Esophagus mucosa (tissue), 1 donor: ENCODE measurements at places on chromosomes 6 and 20.

- ATAC-seq = no peak
Measured at GRCh38 chr20:37878835-37879599, 23.9 kb upstream of the VSTM2L start.

DNA sequence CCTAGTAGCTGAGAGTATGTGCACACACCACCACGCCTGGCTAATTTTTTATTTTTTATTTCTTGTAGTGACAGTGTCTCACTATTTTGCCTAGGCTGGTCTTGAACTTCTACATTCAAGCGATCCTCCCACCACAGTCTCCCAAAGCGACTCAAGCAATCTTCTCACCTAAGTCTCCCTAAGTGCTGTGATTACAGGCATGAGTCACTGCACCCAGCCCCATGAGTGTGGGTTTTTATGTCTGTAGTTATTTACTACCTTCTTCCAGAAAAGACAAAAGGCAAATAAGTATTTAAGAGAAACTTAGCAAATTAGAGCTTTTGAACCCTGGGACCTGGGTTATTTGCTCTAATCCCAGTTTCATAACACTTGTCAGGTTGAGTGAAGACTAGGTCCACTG, 92.3 kb upstream of the HCRTR2 start:
- ATAC-seq = no peak

GRCh38 chr20:18009116-18009515, 40.3 kb downstream of the MGME1 start:
- no peak for ATAC-seq

- no peak for ATAC-seq
Measured at GRCh38 chr6:70375882-70376281, 37.4 kb upstream of the FAM135A start.

- no peak for ATAC-seq
Measured at GRCh38 chr6:20686142-20686541, 151.9 kb downstream of the CDKAL1 start.

GRCh38 chr20:1929460-1929859, 34.3 kb downstream of the SIRPA start:
- no peak for ATAC-seq

- peak; percentile 48 for ATAC-seq
Measured at GRCh38 chr20:48189181-48189580, 403.9 kb upstream of the SULF2 start.

GRCh38 chr6:75257343-75258087, 13.9 kb upstream of the COX7A2 start:
- no peak for ATAC-seq

DNA sequence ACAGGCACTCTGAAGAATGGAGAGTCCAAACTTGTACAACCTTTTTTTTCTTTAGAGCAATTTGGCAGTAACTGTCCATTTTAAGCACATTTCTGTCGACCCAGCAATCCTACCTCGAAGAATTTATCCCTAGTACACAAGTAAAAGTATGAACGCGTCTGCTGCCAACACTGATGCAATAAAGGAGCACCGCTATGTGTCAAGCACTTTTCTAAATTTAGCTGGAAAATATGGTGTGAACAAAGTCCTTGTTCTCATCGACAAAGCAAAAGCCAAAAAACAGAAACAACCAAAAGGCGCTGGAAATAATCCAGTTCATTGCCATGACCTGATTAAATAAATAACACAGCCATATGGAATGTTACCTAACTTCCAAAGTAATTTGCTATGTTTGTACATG, 1.1 kb downstream of the DPM1 start:
- ATAC-seq = no peak

DNA sequence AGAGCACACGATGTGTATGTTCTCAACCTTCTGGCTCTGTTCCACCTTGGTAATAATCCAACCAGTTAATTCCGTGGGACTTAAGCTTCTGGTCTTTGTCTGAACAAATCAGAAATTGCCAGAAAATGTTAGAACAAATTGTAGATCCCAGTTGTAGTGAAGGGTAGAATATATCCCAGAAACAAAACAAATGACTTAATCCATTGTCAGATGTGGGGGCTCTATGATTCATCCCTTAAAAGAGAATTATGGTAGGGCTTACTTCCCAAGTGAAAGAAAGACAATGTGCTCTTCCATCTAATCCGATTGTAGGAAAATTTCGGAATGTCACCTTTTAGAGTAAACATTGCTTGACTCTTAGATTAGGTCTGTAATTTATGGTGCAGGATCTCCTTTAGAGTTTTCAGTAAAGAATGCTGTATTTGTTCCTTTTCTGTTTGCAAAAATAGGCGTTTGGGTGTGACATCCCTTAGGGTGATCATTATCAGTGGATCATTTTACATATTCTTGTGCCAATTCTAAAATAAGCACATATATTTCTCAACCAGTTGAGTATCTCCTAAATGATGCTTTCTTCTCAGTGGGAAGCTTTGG, 234.5 kb upstream of the ZNF217 start:
- ATAC-seq = peak; percentile 48

DNA sequence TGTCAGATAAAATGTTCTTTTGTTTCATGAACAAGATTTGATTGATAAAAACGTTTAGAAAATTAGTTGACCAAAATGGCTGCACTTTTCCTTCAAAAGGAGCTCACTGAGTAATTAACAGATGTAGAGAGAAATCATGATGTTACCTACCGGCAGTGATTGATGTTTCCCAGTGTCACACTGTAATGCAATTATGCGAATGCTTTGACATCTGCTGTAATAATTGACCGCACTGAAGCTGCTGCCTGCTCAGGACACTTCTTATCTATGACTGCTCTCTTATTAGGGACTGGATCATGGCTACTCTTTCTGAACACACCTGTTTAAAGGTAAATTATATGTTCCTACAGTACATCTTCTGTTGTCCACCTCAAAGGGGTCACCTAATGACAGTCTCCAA, 94.6 kb downstream of the GPR63 start:
- no peak for ATAC-seq

- ATAC-seq = no peak
Measured at GRCh38 chr20:11234608-11235007, 560.8 kb upstream of the JAG1 start.

DNA sequence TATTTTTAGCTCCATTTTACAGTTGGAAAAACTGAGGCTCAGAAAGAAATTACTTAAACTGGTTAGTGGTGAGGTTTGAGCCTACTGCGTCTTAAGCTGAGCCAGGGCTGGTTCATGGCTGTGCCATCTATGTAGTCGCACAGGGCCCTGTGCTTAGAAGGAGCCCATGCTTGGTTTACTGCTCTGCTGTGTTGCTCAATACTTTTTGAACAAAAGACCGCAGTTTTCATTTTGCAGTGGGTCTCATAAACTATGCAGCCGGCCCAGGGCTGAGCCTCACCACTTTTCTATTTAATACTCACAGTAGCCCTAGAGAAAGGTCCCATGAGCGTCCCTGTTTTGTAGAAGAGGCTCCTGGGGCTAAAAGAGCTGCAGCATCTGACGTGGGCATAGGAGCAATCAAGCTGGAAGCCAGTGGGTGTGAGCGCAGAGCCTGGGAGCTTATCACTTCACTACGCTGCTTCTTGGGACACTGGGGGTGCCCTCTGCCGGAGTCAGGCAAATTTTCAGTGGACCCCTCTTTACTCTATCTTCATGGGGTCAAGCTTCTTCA, 501 bp downstream of the SIRPB2 start:
- ATAC-seq = no peak

DNA sequence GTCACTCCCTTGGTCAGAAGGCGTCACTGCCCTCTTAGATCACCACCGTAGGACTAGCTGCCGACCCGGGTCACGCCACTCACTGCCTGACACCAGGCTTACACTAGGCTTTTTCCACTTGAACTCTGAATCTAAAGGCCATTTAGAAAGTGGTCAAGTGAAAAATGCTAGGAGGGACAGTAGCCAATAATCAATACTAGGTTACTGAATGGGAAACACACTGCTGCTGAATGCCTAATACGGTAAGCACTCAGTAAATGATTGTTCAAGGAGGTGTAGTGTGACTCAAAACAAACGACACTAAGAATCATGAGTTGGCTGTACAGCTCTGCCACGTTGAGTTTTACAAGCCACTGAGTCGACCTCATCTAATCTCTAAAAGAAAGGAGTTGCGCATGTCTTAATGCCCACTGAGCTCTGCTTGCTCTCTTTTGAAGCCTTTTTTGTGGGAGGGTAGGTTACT, 760 bp upstream of the IBTK start:
- ATAC-seq = peak; percentile 74

DNA sequence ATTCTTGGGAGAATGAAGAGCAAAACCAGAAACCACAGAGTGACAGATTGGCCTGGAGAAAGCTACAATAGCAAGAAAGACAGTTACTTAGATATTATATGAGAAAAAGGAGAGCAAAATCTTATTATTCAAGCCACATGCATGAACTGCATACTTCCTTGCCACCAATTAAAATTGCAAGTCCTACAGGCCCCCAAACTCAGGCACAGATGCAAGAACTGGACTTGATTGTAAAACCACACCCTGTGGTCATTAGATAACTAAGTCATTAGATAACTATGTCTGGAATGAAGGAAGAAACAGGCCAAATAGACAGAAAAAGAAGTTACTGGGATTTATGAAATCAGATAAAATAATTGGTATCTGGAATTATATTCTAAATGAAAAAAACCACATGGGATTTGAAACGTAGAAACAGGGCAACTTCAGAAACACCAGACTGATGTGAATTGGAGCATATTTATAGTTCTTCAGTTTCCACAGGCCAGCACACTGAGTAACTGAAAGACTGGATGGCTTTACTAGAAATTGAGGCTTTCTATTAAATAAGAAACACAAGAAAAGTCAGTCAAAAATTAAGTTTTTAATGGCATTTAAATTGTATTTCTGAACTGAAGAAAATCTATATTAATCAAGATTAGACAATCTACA, 49.4 kb upstream of the CARMIL1 start:
- ATAC-seq = no peak

- ATAC-seq = no peak
Measured at GRCh38 chr6:151431337-151431736, 20.6 kb downstream of the RMND1 start.

- ATAC-seq = no peak
Measured at GRCh38 chr6:47454713-47455396, 22.7 kb upstream of the CD2AP start.

- ATAC-seq = no peak
Measured at GRCh38 chr20:46304361-46304760, 3.9 kb downstream of the CDH22 start.

- ATAC-seq = no peak
Measured at GRCh38 chr6:151024597-151024996, 159.1 kb downstream of the MTHFD1L start.

- ATAC-seq = no peak
Measured at GRCh38 chr6:70586114-70586513, 19.4 kb downstream of the SDHAF4 start.

DNA sequence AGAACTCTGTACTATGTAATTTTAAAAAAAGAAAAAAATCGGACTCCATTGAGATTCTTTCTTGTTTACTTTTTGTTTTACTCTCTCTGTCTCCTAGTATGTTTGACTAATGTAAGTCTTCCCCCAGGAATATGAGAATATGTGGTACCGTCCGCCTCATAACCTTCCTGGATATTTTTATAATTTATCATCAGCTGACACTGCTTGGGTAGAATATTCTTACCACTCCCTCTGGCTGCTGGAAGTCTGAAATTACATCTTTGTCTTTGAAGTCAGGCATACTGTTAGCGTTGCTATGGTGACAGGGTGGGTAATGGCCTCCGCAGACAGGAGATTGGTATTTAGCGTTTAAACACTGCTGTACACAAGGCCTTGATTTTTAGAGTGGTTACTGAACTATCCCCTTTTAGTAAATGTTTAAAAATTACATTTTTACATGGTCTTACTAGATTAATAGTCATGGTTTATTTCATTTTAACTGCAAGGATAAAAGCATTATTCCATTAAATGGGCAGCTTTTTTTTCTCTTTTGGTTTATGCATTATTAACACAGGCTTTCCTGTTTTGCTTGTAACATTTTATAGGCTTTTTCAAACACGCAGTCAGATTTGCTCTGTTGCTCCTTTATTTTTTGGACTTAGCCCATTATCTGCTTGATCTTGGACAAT, 176.4 kb downstream of the ARID1B start:
- peak; percentile 75 for ATAC-seq

GRCh38 chr6:35797837-35798526, 859 bp upstream of the CLPS start:
- peak; percentile 16 for ATAC-seq

DNA sequence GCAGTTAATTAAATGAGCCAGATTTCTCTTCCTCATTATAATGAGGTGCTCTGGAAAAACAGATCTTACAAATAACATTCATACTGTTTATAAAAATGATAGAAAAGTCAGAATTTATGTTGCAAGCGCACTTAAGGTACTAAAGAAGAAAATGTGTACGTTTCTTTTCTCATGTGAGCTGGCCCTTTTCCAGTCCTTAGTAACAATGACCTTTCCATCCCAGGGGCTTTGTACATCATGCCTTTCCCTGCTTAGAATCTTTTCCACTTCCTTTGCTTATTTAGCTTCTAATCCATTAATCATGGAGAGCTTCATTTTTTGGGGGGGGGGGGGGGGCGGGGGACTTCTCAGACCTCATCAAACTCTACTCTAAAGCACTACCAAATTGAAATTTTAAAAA, 4.8 kb downstream of the FBXO5 start:
- no peak for ATAC-seq

- ATAC-seq = no peak
Measured at GRCh38 chr6:111231090-111231459, 143.8 kb downstream of the SLC16A10 start.

- ATAC-seq = no peak
Measured at GRCh38 chr6:151088963-151089362, 150.8 kb upstream of the AKAP12 start.

DNA sequence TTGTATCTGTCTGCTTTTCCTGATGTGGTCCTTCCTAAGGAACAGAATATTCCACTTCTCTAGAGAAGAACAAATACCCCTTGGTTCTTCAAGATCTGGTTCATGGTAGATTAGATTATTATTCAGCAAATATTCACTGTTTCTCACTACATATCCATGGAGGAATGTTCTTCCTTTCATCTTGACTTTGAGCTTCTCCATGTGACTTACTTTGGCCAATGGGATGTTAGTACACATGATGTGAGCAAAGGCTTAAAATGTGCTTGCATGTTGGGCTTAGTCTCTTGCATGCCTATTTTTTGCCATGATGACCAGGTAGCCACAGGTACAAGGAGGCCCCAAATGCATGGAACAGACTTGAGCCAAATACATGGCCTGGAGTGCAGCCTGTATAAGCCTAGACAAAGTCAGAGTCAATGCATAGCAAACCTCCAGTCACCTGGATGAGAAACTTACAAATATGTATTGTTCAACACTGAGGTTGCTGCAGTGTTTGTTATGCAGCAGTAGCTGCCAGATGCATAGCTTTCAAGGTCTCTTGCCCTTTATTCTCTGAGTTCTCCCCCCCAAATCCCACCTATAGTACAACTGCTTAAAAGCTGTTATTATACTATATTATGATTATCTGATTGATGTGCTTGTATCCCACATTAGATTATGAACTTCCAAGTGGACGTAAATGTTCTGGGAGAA, 50.0 kb upstream of the CHD6 start:
- no peak for ATAC-seq

DNA sequence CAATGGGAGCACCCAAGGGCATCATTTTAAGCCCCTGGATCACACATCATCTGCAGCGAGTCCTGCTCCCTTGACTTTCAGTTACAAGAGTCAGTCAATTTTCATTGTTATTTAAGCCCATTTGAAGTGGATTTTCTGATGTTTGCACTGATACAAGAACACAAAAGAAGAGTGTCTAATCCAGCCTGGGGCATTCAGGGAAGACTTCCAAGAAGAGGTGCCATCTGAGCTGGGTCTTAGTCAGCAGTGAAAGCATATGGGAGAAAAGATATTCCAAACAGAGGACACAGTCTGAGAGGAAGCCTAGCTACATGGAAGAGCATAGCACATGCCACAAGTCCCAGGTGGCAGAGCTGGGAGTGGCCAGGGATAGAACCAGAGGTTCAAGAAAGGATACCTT, 10.4 kb upstream of the FOXP4 start:
- ATAC-seq = no peak

GRCh38 chr20:13765868-13766416, 18.8 kb downstream of the ESF1 start:
- ATAC-seq = no peak
